ENCODE measurements at places on chromosomes 7 and 10.

- no peak for DNase-seq
Measured at GRCh38 chr7:135790371-135790977, 41.9 kb upstream of the FAM180A start.

- DNase-seq = no peak
Measured at GRCh38 chr7:69358163-69358821, 240.0 kb upstream of the AUTS2 start.

GRCh38 chr10:131937836-131938235 is 37.0 kb downstream of the PPP2R2D start:
- no peak for DNase-seq

GRCh38 chr10:76080991-76081390 is 649.6 kb downstream of the LRMDA start:
- DNase-seq = no peak

DNA sequence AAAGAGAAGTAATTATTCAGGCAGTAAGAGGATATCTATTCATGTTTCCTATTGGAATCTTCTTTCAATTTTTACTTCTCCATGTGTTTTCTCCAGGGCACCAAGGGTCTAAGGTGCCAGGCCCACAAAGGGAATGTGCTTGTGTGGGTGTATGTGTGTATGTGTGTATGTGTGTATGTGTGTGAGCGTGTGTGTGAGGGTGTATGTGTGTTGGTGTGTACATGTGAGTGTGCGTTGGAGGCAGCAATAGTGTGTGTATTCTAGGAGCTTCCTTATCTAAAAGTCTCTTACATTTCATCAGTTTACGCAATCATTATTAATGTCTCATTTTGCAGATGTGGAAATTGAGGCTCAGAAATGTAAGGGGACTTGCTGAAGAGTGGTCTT is 28.3 kb downstream of the RAMP3 start:
- no peak for DNase-seq

GRCh38 chr10:5583525-5584175 is 58.9 kb downstream of the CALML3 start:
- peak; percentile 85 for DNase-seq

DNA sequence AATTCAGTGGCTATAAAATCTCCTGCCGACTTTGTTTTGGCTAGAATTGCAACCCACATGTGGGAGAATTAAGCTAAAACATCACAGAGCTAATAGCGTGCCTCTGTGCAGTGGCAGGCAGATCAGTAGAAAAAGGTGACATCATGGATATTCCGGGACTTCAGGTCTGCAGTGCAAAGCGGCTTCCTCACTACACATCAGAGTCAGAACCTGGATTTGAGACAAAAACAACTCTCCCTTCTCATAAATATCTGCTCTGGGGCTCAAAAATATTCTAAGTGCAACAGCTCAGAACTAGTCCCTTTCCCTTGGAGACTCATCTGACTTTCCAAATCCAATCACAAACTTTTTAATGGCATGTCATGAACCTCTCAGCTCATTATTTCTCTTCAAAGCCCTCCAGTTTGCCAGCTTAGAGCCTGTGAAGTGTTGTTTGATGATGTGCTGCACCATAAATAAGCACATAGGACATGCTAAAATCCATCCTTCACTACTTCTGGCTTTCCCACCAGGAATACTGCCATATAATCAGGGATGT is 337.1 kb downstream of the RNLS start:
- DNase-seq = peak; percentile 62

DNA sequence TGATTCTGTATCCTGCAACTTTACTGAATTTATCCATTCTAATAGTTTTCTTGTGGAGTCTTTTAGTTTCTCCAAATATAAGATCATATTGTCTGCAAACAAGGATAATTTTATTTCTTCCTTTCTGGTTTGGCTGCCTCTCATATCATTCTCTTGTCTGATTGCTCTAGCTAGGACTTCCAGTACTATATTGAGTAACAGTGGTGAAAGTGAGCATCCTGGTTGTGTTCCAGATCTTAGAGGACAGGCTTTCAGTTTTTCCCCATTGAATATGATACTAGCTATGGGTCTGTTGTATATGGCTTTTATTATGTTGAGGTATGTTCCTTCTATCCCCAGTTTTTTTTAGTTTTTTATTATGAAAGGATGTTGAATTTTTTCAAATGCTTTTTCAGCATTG is 28.2 kb downstream of the KLHL7 start:
- DNase-seq = no peak

DNA sequence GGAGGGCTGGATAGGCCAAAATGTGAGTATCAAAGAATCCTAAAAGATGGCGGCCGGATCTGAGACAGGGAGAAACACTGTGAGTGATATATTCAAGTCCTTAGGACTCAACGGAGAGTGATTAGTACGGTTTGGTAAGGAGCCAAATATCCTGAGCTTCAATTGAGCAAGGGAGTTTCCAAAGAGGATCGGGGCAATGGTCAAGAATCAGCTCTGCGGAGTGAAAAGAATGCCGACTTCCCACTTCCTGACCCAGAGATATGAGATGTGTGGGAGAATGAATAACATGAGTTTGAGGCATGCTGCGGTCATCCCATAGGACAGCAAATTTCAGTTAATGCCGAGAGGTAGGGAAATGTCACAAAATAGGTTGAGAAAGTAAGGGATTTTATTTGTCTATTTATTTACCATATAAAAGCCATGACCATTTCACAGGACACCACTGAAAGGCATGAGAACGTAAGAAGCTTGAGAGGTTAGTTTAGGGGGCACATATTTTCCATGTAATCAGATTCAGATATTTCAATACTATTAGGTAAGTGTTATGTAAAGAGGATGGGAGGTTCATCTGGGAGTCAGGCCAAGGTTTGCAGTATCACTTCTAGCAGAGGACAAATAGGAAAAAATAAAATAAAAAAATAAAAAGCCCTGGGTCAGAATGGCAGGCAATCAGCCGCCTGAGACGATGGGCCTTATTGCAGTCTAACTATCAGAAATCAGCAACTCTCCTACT is 165.6 kb downstream of the HGF start:
- DNase-seq = no peak

GRCh38 chr7:44505595-44505994 is 15.1 kb upstream of the NUDCD3 start:
- no peak for DNase-seq

DNA sequence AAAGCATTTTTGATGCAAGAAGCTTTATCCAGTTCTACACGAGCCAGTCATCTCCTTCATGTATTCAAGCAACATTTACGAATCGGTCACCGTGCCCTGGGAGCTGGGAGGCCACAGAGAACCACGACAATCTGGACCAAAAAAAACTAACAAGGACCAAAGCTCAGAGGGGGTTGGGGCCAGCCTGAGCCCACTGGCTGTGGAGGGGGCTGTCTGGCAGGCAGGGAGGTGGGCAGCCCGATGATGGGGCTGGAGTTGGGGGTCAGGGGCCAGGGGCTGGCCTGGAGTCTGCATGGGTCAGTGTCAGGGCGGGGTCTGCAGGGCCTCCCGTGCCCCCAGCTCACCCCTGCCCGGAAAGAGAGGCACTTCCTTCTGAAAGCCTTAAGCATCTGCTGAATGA is 12.5 kb upstream of the GRIFIN start:
- no peak for DNase-seq

- DNase-seq = no peak
Measured at GRCh38 chr10:75466886-75467285, 35.5 kb downstream of the LRMDA start.

- no peak for DNase-seq
Measured at GRCh38 chr7:112970771-112971170, 115.9 kb downstream of the GPR85 start.

GRCh38 chr7:2066251-2066919 is 166.4 kb downstream of the MAD1L1 start:
- no peak for DNase-seq

DNA sequence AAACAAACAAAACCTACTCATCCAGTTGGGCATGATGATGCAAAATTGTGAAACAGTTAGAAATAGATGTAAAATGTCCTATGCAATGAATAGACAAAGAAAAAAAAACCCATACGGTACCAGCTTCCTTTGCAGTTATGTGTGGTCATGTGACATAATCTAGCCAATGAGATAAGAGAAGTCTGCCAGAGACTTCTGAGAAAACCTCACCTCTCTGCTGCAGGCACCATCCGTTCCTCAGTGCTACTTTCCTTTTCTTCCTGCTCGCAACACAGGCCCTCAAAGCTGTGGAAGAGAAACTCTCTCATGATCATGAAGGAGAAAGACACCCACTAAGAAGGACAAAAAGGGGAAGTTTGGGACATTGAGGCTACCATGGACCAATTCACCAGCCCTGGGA is 76.8 kb upstream of the CARD11 start:
- DNase-seq = no peak

GRCh38 chr10:27699776-27700175 is 45.8 kb downstream of the MKX start:
- DNase-seq = no peak

GRCh38 chr7:12229046-12229445 is 18.0 kb downstream of the TMEM106B start:
- no peak for DNase-seq

- no peak for DNase-seq
Measured at GRCh38 chr10:112835217-112835715, 114.8 kb upstream of the TCF7L2 start.

- DNase-seq = no peak
Measured at GRCh38 chr7:139358541-139359365, 941 bp upstream of the LUC7L2 start.

DNA sequence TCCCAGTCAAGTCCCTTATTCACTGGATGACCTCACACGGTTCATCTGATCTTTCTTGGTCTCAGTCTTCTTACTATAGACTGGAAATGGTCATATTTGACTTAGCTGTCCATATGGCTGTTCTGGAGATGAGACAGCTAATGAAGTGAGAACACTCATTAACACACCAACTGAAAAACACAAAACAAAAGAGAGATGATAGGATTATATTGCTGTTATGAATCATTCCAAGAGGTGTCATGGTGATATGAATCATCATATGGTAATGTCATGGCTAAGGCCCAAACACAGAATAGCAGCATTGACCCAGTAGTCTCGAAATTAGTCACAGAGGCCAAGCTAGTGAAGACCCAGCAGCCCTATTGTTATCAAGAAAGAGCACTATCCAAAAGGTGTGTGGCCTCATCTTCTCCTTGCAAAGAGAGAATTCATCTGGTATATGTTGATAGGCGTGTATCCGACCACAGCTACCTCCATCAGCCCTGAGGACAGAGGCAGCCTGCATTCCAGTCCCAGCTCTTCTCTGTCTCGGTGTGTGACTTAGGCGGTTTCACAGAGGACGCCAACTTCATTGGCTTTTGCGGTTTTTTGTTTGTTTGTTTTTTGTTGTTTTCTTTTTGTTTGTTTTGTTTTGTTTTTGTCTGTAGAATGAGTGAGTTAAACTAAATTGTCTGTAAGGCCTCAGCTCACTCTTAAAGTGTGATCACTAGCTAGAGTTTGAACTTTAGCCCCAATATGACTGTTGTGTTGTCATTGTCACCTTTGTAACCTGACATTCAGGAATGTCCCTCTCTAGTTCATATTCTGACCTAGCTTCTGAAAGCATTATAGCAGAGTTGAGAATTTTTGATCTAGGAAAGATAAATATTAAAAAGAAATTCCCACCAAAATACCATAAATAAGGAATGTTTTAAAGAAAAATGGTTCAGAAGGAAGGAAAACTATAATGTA is 97.4 kb upstream of the PDCD4 start:
- no peak for DNase-seq

DNA sequence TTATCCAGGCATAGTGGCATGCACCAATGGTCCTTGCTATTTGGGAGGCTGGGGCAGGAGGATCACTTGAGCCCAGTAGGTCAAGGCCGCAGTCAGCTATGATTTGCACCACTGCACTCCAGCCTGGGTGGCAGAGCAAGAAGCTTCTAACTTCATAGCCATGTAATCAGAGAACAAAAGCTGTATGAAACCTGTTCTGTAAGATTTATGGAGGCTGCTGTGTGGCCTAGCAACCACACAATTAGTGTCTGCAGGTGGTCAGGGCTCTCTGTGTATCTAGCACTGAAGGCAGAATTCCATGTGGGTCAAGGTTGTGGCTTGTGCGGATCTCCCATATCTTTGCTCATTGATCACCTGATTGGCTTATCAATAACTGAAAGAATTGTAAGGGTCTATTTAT is 221.5 kb upstream of the FOXK1 start:
- DNase-seq = no peak

GRCh38 chr7:148773334-148773733 is 74.6 kb downstream of the CUL1 start:
- DNase-seq = no peak

- DNase-seq = no peak
Measured at GRCh38 chr10:19713159-19713558, 103.1 kb upstream of the PLXDC2 start.

- DNase-seq = peak; percentile 49
Measured at GRCh38 chr10:73017955-73018480, 63.4 kb upstream of the PLA2G12B start.

DNA sequence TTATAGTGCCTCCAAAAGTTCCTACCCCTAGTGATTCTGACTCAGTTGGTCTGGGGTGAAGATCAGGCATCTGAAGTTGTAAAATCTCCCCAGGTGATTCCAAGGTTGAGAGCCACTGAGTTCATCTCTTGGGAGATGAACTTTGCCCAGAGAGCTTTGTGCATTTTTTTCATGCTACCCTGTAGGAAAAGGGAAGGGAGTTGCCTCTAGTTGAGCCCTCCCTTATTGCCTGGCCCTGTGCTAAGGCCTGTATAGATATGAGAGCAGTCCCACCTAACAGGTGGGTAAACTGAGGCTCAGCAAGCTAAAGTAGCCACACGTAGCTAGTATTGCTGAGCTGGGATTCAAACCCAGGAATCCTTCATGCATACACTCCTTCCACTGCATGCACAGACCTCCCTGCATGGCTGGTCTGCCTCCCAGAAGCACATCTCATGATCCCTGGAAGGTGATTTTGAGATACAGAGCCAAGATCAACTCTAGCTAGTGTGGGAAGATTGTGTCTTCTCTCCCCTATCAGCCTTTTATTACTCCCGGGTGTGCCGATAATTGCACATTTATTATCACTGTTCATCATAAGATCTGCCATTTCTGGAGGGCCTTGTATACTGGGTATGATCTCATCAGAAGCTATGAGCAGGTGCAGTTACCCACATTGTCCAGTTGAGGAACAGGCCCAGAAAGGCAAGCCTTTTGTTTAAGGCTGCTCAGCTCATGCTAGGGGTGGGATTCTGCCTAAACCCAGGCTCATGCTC is 47.0 kb downstream of the TBATA start:
- DNase-seq = no peak

- DNase-seq = no peak
Measured at GRCh38 chr10:77989081-77989724, 40.1 kb downstream of the POLR3A start.

GRCh38 chr7:158782761-158783401 is 46.4 kb downstream of the ESYT2 start:
- peak; percentile 30 for DNase-seq

- DNase-seq = no peak
Measured at GRCh38 chr10:69473304-69473990, 22.2 kb downstream of the TSPAN15 start.

DNA sequence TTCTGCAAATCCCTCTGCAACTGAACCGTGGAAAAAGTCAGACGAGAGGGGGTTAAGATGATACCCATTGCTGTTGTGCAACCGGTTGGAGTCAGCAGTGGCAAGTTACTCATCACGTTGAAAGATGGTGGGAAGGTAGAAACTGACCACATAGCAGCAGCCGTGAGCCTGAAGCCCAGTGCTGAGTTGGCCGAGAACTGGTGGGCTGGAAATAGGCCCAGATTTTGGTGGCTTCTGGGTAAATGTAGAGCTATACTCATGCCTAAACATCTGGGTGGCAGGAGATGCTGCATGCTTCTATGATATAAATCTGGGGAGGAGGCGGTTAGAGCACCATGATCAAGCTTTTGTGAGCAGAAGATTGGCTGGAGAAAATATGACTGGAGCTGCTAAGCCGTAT is 78.6 kb downstream of the ARL5B start:
- no peak for DNase-seq

GRCh38 chr7:110870926-110871325 is 220.0 kb upstream of the LRRN3 start:
- no peak for DNase-seq

GRCh38 chr7:40489844-40490602 is 355.2 kb downstream of the SUGCT start:
- no peak for DNase-seq

All from muscle of back (tissue), 13 donors.